ENCODE measurements at places on chromosomes 7 and 10. TPM values are rescaled to one million over a fixed set of nuclear protein-coding genes. Genes with fewer than 3 reads are reported as not detected.

- DNase-seq: no peak
Observed at GRCh38 chr10:4034907-4035598, 250.0 kb upstream of the KLF6 start.

Gene HTR7
- 0.68 TPM for polyA plus RNA-seq

Gene HSPA12A
- 47.4 TPM for polyA plus RNA-seq

Gene TRIM50
- 0.43 TPM for polyA plus RNA-seq

Gene DCLRE1A
- polyA plus RNA-seq: 15.3 TPM
